ENCODE measurements at places on chromosomes 1 and 21.

DNA sequence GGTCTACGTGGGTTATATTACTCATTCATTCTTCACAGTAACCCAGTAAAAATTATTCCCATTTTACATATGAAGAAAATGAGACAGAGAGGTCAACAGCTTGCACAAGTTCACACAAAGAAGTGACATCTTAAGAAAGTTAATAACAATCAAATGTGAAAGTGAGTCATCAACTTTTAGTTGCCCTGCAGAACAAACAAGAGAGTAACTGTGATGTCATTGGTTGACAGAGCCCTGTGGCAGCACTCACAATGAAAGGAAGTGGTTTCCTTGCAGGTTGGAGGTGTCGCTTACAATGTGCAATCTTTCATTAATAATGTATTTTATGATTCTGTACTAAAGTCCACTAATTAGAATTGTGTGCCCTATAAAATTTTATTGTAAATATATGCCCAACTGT is 369.6 kb downstream of the RYR2 start:
- DNase-seq = no peak

- no peak for DNase-seq
Measured at GRCh38 chr1:65939636-65940035, 146.9 kb downstream of the PDE4B start.

DNA sequence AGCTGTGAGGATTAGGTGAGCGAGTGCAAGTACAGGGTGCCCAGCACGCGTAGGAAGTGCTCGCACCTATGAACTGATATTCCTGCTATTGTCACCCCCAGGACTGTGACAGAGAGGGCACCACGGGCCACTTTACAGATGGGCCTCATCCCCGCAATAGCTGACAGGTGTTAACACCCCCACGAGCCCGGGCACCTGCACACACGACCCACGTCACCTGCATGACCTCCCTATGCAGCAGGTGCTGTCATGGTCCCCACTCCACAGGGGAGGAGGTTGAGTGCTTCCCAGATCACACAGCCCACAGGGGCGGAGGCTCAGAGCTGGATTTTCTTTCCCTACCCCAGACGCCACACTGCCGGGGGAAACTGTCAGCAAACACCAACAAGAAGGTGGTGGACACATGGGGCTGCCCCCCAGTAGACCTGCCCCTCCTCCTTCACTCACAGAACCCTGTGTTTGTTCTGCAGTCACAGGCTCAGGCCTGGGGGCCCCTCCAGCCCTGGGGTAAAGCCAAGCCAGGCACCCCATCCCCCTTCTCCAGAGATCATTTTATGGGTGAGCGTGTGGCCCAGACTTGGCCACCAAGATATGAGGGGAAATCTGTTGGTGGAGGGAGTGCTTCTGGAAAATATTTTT is 465.5 kb downstream of the MATN1 start:
- DNase-seq = no peak

- DNase-seq = peak; percentile 4
Measured at GRCh38 chr1:77044133-77044849, 174.9 kb downstream of the PIGK start.

DNA sequence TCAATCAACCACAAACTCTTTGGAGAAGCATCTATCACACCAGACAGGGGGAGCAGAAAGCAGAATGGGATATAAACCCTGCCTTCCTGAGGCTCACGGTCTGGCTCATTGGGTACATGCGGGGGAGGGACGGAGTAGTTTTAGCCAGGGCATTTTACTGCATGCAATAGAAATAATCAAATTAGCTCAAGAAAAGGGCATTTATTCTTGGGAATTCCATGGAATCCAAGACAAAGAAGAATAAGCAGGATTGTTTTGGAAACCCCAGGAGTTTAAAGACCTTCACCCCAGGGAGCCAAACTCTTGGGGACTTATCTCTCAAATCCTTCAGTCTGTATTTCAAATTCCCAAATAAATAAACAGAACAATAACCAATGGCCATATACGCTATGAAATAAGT is 5.2 kb upstream of the KAZN start:
- DNase-seq = no peak

DNA sequence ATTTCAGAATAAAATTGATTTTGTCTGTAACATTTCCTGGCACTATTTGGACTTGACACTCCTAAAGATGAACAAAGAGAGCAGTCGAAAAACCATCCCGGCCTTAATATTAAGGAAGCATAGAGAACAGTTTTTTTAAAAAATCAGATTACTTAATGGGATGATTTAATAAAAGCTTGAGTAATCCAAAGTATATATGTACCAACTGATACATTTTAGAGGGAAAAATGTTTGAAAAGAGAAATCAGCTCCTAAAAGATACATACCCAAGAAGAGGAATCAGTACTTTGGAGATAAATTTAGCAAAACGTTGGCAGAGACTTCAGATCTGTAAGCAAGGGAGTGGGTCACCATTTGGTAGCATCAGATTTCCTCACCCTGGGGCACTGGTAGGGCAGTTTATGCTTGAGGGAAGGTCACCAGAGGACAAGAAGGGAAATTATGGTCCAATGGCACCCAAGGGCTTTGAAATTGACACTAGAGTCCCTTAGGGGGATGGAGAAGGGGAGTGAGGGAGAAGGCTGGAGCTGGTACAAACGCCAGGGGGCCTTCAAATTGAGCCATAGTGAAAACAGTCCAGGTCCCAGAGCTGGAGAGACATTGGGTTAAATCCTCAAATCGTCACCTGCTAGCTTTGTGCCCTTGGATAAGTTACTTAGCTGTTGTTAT is 5.9 kb downstream of the SLAMF7 start:
- DNase-seq = no peak

DNA sequence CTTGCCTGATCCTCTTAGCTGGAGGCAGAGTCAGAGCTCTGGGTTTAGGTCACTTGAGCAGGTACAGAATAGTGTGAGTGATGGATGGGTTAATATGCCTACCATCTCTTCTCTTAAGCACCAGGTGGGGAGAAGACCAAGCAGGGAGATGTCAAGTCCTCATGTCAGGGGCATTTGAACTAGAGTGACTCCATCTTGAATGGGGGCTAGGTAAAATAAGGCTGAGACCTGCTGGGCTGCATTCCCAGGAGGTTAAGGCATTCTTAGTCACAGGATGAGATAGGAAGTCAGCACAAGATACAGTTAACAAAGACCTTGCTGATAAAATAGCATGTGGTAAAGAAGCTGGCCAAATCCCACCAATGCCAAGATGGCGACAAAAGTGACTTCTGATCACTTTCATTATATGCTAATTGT is 77.4 kb upstream of the BTG3 start:
- DNase-seq = no peak

DNA sequence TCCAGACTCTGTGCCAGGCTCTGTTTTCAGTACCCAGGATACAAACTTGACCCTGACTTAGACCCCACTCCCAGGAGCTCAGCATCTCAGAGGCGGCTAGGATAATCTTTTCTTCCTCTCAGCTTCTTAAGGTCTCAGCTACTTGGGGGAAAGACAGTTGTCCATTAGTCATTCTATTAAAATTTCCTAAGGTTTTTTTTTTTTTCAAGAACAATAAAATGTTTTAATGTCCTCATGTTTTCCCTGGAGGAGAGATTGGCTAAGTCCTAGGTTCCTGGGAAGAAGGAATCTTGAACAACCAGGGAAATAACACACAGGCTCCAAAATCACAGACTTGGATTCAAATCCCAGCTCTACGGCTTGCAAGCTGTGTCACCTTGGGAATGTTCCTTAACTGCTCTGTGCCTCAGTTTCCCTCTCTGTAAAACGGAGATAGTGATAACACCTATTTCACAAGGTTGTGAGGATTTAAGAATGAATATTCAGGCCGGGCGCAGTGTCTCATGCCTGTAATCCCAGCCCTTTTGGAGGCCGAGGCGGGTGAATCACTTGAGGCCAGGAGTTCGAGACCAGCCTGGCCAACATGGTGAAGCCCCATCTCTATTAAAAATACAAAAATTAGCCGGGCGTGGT is 33.0 kb downstream of the CDK18 start:
- DNase-seq = no peak

DNA sequence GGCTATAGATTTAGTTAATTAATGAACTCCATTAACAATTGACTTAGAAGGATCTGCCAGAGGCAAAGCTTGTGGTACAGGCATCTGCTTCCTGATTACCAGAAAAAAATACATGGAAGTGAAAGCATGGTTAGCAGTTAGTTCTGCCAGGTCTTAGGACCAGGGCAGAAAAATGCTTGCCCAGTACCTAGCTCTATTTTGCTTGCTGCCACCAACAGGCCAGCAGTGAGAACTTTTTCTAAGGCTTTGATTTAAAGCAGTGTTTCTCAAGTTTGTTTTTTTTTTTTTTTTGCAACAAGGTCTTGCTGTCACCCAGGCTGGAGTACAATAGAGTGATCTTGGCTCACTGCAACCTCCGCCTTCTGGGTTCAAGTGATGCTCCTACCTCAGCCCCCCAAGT is 16.4 kb upstream of the MTF1 start:
- DNase-seq = no peak

DNA sequence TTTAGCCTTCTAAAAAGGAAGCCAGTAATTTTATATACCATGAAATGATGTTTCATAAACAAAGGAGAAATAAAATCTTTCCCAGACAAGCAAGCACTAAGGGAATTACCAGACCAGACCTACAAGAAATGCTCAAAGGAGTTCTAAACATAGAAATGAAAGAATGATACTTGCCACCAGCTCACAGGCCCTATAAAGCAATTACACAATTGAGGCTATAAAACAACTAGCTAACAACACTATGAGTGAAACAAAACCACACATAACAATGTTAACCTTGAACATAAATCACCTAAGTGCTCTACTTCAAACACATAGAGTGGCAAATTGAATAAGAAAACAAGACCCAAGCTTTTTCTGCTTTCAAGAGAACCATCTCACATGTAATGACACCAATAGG is 123.8 kb downstream of the BARHL2 start:
- DNase-seq = no peak

DNA sequence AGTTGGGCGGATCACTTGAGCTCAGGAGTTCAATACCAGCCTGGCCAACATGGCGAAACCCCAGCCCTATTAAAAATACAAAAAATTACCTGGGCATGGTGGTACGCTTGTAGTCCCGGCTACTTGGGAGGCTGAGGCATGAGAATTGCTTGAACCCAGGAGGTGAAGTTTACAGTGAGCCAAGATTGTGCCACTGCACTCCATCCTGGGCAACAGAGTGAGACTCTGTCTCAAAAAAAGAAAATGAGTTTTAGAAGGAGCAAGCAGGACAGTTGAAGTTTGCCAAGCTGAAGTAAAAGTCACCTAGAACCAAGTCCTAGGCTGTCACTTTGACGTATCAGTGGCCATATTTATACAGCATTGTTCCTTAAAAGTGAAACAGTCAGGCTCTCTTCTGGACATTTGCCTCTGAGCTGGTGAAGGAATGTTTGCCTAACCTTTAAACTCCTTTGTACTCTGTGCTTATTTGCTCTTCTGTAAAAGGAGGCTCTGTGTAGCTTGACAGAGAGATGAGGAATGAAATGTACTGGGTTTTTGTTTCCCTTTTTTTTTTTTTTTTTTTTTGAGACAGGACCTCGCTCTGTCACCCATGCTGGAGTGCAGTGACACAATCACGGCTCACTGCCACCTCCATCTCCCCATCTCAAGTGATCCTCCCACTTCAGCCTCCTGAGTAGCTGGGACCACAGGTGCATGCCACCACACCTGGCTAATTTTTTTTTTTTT is 2.8 kb downstream of the RAB4A start:
- no peak for DNase-seq

DNA sequence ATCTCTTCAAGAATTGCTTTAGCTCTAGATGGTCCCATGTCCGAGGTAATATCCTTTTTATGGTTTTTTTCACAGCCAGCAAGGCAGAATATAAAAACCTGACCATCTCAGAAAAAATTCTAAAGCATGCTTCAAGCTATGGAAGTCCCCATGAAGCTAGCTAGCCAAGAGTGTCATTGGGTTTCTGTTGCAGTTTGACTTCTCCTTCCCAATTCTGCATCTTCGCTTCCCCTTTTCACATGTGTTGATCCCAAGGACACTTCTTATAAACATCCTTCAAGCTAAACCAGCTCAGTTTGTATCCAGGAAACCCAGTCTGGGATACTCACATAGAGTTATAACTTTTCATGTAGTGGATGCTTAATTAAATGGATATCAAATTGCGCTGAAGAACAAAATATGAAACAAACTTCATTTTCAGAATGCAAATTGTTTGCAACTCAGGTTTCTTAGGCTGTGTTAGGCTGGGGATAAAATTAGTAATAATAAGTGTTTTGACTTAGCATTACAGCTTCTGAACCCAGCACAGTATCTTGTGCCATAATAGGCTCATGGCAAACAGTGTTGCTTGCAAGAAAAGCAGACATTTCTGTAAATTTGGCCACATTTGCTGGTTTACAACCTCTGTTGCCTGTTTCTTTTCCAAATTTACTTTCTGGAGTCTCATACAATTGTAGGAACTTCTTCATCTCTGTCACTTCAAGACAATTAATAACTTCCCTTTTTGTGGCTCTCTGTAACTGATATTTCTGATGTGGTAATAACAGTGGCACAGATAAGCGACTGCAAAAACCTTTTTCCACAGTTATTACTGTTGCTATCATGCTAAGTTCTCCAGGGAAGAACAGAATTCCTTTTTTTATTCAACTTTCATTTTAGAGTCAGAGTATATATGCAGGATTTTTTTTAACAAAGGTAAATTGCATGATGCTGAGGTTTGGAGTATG is 53.2 kb downstream of the NCAM2 start:
- no peak for DNase-seq

- no peak for DNase-seq
Measured at GRCh38 chr1:168803806-168804510, 75.0 kb upstream of the DPT start.

- peak; percentile 70 for DNase-seq
Measured at GRCh38 chr1:204363335-204364114, 3.8 kb upstream of the PLEKHA6 start.

GRCh38 chr1:152247316-152247715 is 23.3 kb upstream of the HRNR start:
- no peak for DNase-seq

GRCh38 chr1:15337656-15338402 is 71.9 kb upstream of the EFHD2 start:
- no peak for DNase-seq

DNA sequence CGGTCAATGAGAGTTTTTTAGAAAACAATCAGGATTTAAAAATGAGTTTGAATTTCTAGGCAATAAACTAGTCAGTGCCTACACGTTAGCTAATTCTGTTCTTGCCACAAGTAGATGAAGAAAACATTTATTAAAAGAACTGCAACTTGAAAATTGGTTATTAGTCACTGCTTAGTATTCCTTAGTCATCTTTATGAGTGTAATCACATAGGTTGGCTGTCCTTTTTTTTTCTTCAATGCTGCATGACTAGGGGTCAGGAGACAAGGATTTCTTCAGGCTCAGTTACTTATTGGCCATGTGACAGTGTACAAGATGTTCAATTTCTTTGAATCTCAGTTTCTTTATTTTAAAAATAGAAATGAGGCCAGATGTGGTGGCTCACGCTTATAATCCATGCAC is 17.1 kb downstream of the SOAT1 start:
- peak; percentile 32 for DNase-seq
